ENCODE measurements at places on chromosomes 5 and 9.

DNA sequence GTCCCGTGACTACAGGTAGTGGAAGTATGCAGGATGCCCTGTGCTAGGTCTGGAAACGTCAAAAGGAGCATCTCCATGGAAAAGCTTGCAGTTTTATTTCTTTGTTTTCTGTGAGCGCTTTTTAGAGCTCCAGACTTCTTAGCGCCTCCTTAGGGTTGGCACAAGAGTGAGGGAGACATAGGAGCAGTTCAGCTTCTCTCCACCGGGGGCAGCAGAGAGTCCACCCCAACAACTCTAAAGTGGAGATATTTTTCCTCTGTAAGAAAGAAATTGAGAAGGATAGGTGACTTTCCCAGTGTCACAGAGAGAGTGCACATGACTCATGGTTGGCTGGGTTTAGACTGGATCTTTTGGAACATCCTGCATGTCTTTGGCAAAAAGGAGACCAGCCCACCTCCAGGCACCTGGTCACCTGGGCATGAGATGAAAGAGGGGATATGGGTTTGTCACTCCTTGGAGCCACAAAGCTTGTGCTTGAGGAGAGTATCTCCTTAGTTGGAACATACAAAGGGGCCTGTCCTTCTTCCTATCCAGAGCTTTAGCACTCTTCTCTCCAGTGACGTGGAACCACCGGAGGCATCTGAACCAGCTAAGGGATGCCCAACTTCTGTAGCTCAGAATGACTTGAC is 637.7 kb downstream of the SEMA5A start:
- peak; percentile 59 for DNase-seq

DNA sequence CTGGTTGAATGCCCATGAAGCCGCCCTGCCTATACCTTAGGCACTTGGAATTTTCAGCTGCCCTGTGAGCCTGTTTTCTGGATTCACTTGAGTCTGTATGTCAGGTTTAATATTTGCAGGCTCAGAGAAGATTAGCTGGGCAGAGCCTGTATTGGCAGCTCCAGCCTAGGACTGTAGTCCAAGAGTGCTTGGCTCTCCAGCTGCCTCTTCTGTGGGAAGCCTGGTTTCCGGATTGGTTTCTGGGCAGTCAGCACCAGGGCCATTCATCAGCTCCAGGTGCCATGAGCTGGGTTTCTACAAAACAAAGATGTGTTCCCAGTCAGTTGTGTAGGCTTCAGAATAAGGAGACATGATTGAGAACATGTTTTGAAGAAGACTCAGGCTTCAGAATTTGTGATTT is 90.1 kb downstream of the ARHGAP26 start:
- no peak for DNase-seq

GRCh38 chr9:131736431-131736830 is 3.4 kb downstream of the RAPGEF1 start:
- no peak for DNase-seq

DNA sequence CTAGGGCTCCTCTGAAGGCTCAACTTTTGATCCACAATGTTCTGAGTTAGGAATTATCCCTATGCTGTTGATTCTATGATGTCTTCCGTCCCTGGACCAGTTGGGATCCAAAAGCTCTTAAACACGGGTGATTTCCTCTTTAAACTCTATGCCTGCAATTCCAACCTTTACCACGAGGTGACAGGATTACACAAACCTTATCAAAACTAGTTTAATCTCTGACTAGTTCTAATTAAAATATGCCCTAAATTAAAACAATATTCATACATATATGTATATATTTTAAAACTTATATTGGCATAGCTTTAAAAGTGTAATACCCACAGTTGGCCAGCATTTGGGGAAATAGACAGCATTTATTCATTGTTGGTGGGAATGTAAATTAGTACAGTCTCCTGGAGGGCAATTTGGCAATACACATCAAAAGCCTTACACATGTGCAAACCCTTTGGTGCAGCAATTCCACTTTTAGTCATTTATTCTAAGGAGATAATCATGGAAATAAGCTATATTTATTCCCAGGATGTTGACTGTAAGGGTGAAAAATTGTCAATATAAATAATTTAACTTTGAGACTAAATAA is 51.6 kb upstream of the PHYKPL start:
- no peak for DNase-seq

- DNase-seq, result no peak
Observed at GRCh38 chr9:135772702-135773493, 70.9 kb downstream of the KCNT1 start.

Measured in EL (cell line).